ENCODE measurements at places on chromosomes 7 and 10. TPM values are rescaled to one million over a fixed set of nuclear protein-coding genes. Genes with fewer than 3 reads are reported as not detected.

Gene EVX1
- not detected for total RNA-seq

Gene FRMD4A
- total RNA-seq: 1.4 TPM

Gene NPFFR1
- not detected for total RNA-seq

Gene C7orf33
- not detected for total RNA-seq

Gene CXCL12
- 0.16 TPM for total RNA-seq

Gene BTBD16
- not detected for total RNA-seq

Gene C10orf71
- not detected for total RNA-seq

DNA sequence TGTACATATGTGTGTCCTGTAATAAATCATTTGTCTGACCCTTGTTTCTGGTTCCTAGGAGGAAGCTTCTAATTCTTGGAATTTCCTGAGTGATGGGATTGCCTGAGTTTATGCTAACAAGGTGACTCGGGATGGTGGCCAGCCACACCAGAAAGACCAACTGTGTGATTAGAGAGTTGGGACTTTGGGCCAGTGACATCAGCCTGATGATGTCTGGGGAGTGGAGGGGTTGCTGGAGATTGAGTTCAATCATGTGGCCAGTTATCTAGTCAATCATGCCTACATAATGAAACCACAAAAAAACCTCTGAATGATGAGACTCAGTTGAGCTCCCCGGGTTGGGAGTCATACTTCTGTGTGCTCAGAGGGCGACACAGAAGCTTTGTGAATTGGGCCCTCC, 23.5 kb upstream of the CARD11 start:
- DNase-seq: no peak

GRCh38 chr7:44581879-44582603, at the start of gene TMED4:
TSS of gene TMED4 (minus strand) at chr7:44582231. CDS start at chr7:44582206, 25 bp downstream.
- DNase-seq: peak; percentile 100

- no peak for DNase-seq
Observed at GRCh38 chr7:151051108-151051507, 2.8 kb downstream of the ASIC3 start.

- no peak for DNase-seq
Observed at GRCh38 chr10:101752241-101752640, 23.7 kb downstream of the FGF8 start.

DNA sequence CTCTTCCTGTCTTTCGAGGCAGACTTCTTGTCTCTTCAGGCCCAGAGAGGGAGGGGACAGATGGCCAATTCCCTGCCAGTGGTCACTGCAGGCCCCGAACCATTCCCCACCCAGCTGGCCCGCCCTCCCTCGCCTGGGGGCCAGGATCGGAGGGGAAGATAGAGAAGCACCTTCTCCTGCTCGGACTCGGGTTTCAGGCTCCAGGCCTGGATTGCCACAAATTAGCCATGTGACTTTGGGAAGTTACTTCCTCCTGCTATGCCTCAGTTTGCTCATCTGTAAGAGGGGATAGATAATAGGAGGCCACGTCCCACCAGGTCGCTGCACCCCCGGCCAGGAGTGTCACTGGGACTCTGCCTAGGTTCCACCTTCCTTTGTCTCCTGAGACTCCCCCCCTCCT, 24.8 kb upstream of the PPP2R2D start:
- DNase-seq: no peak

DNA sequence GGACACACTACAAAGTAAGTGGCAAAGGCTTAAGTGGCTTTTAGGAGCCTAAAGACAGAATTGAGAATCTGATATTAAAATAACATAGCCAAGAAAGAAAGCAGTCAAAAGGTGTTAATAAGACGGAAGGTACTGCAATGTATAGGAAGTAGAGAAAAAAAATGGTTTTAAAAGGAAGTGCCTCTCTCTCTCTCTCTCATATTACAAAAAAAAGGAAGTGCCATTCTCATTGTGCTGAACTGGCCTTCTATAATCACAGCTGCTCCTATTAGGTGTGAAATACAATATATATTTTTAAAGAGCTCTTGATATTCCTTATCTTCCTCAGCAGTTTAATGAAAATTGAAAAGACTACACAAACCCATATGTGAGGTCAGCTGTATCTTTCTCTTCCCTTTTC, 199.4 kb upstream of the NPVF start:
- DNase-seq: no peak

DNA sequence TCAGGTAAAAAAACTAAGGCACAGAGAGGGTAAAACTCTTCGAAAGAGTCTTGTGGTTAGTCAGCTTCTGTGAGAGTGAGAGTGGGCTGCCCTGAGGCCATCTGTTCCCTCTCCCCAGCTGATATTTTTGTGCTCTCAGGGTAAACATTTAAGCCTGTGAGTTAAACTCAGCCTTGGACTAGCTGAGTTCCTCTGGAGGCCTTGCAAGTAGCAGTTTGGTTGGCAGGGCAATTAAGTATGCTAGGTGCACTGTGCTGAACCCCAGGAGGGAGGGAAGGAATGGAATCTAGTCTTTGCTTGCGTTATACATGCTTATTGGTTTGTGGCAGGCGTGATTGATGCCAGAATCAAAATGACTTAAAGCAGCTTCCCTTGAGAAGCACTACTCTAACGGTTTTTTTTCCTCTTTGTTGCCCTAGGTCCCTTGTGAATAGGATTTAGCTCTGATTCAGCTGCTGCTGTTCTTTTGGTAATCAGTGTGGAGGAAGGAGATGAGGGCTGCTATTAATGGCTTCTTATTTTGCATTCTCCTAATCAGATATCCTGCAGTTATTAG, 140.2 kb downstream of the AUTS2 start:
- DNase-seq: no peak

DNA sequence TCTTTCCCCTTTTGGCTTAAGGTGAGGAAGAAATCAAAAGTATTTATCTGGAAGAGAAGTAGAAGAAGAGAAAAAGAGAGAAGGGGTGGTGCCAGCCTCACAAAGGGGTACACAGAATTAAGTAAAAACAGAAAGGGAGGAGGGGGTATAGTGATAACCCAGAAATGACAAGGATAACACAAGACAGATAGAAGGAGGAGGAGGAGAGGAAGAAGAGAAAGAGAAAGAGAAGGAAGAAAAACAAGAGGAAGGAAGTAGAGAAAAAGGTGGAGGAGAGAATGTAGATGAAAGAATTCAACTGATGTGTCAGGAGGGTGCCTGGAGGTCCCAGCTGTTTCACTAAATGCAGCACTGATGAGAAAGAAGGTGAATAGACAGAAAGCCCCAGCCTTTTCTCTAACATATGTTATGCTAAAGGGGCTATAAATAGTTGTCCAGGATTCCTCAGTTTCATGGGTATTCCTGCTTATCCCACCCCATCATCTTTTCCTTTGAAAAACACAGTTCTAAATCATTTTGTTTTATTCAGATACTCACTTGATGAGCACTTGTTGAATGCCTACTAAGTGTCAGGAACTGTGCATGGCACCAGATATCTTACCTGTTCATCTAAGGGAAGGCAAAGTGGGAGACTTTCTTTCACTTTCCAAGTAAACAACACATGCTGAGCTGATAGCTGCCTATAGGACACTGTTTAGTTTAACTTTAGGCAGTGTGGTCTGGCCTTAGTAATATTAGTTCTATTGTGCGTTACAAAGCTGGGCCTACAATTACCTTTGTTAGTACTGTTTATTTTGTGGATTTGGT, 8.0 kb downstream of the SEMA3E start:
- no peak for DNase-seq

DNA sequence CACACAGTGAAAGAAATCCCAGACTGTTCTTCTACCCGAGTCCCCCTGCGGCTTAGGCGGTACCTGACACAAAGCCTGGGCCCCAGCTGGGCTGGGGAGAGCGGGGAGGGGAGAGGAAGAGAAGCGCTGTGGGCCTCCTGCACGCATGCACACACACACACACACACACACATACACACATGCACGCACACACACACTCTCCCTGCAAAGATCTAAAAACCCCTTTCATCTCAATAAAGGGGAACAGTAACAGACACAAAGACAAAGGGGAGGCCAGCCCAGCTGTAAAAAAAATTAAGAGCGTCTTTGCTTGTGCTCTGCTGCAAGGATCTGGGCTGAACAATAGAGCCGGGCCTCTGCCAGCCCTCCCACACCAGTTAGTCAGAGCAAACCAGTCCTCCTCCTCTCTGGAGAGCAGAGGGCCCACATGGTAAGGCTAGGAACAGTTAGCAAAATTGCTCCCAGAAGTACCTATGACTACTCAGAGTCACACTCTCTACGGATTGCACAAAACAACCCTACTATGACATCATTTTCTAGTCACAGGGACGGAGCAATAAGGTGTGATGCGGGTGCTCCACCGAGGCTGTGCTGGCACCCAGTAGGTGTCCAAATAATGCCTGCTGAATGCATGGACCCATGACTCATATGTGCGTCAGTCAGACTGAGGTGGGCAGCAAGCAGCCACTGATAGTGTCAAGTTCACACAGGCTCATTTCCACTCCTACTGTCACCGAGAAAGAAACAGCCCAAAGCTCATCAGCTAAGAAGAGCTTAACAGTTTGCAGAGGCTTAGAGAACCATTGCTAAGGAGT, 9.2 kb downstream of the ITPRIP start:
- peak; percentile 74 for DNase-seq

GRCh38 chr7:142496545-142496991, 238.7 kb upstream of the PRSS58 start:
- DNase-seq: no peak

DNA sequence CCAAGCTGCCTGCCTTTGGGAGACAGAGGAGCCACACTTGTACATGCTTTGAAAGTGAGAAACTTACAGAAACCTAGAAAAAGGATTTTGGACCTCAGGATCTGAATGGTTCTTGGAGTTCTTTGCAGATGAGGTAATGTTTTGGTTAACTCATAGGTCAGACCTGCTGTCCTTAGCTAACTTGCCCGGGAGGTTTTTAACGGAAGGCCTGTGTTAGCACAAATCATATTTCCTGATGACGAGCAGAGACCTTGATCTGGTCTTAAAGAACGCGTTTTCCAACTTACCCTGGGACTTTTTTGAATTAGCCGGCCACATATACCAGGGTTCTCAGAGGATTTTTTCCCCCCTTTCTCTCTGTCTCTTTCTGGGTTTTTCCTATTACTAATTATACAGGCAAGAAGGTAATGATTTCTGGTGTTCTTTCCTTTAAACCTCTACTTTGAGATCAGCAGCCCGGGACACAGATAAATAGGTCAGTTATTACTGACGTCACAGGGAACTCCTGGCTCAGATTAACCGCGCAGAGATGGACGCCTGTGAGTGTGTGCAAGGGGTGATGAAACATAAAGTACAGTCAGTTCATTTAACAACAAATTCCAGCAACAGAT, 101.7 kb upstream of the KLF6 start:
- DNase-seq: no peak

- no peak for DNase-seq
Observed at GRCh38 chr10:25633542-25633941, 300.5 kb upstream of the MYO3A start.

- DNase-seq: no peak
Observed at GRCh38 chr10:131778385-131778784, 122.4 kb upstream of the PPP2R2D start.

DNA sequence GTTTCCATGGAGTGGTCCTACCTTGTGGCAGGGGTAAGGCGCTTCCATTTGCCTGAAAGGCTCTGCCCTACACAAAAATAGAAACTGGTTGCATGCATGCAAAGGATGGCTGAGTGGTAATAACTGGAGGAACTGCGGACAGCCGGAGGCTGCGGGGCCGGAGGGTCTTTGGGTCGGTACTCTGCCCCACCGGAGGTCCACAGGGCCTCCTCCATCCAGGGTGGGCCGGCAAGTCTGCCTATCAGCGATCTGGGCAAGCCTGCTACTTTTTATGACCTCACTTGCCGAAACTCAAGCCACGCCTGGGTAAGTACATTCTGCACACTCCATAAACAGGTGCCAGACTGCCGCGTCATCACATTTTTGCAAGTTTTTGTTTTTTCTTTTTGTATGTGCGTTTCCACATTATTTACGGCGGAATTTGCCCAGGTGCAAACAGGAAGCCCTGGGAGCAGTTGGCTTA, 30.0 kb downstream of the TACC2 start:
- DNase-seq: no peak

GRCh38 chr7:94222516-94222915, 172.2 kb upstream of the COL1A2 start:
- DNase-seq: no peak

- DNase-seq: no peak
Observed at GRCh38 chr10:89502549-89502948, 32.8 kb downstream of the SLC16A12 start.

- no peak for DNase-seq
Observed at GRCh38 chr7:135349746-135350145, 116.1 kb downstream of the STRA8 start.

DNA sequence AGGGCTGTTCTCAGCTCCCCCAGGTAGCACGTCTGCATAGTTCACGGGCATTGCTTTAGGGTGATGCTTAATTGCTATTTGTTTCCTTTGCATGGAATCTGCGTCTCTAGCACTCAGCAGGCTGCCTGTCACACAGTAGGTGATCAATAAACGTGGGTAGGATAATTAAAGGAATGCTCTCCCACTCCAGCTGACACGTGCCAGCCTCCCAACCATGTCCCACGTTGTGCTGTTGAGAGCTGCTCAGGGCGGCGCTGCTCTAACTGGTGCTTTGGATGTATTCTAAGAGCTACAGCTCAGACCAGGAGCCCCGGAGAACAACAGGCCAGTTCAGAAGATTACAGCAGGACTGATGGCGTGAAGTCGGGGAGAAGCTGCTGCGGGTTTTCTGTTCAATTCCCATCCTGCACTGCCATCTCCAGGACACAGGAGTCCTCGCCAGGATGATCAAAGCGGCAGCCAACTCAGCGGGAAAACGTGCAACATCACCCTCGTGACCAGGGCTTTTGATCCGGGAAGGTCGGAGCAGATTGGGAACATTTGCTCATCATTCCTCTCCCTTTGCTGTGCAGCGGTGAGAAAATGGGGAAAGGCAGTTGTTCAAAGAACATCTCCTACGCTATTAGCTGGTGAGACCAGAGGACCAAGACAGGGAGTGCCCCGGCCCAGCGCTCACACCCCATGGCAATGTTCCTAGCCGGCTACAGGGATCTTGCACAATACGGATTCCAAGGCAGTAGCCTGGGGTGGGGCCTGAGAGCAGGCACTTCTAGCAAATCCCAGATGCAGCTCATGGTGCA, 50.5 kb upstream of the FOXK1 start:
- no peak for DNase-seq

- DNase-seq: no peak
Observed at GRCh38 chr10:113743594-113743993, 7.9 kb upstream of the PLEKHS1 start.

GRCh38 chr10:117411479-117412399, 36.5 kb upstream of the PDZD8 start:
- no peak for DNase-seq

GRCh38 chr10:28250782-28251181, 52.1 kb downstream of the MPP7 start:
- no peak for DNase-seq

DNA sequence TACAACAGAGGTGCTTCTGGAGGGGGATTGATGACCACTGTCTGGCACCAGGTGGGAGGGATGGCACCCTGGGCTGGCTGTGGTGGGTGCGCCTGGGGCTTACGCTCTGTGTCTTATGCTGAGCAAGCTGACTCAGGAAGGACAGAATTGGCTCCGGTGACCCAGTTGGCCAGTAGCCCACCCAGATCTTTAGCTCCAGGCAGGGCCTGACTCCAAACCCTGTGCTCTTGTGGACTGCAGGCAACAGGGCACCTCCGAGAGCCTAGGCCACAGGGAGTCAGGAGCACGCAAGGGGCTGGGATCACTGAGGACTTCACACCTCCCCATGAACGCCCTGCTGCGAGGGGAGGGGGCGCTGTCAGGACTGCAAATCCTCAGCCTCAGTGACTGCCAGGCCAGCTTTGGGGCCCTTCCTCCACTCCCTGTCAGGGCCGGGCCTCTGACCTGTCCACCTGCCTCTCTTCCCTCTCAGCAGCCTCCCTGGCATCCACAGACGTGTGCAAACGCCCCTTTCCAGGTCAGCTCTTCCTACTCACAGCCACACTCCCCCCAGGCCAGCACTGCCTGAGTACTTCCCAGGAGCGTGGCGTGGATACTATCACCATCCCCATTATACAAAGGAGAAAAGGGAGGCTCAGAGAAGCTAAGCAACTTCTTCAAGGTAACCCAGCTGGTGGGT, 118.7 kb downstream of the SLIT1 start:
- DNase-seq: no peak
